ENCODE measurements at places on chromosomes 1 and 21.
A peak's percentile ranks its signal among the peaks of the same experiment; 100 is the strongest.

GRCh38 chr21:38377165-38378088, 120.6 kb downstream of the KCNJ15 start:
- no peak for DNase-seq

DNA sequence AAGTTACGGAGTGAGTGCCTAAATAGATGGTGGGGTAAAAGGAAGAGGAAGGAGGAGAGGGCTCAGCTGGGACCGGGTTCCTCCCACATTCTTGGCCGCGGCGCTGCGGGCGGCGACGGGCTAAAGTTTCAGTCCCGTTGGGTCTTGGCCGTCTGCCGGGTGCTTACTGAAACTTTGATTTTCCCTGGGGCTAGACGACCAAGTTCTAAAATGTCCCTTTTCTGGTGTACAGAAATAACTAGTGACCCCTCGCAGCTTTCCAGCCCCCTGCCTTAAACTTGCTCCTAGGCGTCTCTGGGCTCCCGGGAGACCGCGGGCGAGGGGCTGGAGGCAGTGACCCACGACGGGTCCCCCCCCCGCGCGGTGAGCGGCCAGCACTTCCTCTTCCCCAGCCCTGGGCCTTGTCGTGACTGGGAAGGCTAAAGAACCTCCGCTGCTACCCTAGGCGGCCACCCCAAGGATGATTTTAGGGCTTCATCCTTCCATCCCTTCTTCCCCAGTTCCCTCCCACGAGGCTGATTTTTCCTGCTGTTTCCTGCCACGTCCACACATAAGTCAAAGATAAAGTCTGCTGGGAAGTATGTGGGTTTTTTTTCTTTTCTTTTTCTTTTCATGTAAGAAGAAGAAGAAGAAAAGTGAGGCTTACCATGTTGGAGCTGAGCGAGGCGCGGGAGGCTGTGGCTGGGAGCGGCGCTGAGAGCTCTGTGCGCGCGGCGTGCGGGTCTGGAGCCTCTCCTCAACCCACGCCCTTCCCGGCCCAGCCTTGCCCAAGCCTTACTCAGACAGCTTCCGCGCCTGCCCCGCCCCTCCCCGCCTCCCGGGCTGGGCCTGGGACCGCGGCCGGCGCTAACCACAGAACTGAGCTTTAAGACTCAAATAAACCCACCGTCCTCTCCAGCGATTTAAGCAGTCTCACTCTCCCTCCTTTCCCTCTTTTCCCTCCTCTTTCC, at the start of gene S100A11:
S100A11 (minus strand) TSS at position 738 of the 950 bp plus-strand sequence; CDS start at position 649, 89 bp downstream.
- no peak for DNase-seq

- DNase-seq: no peak
Observed at GRCh38 chr1:67939186-67939743, 106.0 kb upstream of the GNG12 start.

DNA sequence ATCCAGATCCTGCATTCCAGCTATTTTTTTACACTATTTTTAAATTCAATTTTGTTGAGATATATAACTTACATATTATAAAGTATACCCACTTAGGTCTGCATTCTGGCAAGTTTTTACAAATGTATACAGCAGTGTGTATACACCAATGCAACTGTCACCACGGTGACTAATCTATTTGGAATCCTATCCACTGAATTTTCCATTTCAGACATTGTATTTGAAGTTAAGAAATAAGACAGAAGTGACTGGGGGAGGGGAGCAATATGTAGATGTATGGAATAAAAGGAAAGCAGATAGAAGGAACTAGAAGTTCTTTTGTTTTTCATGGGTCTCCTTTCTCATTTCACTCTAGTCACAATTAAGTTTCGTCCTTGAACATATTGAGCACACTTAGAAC, 431.5 kb upstream of the CHRM3 start:
- no peak for DNase-seq

- no peak for DNase-seq
Observed at GRCh38 chr1:169098380-169098779, 8.1 kb upstream of the ATP1B1 start.

- no peak for DNase-seq
Observed at GRCh38 chr1:75616436-75617433, 5.8 kb upstream of the SLC44A5 start.

DNA sequence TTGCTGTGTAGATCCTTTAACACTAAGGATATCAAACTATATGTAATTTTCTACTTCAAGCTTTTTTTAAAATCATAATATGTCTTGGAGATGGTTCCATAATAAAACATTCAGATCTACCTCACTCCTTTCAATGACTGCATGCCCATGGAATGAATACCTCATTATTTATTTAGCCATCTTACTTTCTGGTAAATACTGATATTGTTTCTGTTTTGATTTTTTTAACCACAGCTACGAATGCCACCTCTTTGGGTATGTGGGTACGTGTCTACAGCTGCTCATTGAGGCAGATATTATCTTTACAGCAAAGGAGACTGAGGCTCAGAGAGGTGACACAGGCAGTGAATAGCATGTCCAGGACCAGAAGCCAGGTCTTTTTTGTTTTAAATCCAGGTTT, 215.7 kb downstream of the ST6GALNAC3 start:
- DNase-seq: no peak

DNA sequence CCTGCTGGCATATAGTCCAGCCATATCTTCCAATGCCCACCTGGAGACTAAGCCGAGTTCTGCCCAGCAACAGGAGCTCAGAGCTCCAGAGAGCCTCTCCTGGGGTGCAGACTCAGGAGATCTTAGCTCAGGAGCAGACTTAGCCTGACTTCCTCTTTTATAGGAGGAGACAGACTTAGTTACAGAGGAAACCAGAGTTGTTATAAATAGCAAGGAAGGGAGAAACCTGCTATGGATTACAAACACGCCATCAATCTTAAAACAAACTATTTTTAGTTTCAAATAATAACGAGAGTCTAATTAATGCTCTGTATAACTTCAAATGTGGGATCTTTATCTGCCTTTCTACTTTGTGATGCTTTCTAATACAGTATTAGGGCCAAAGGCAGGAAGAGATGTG, 3.3 kb upstream of the KIF21B start:
- DNase-seq: no peak

DNA sequence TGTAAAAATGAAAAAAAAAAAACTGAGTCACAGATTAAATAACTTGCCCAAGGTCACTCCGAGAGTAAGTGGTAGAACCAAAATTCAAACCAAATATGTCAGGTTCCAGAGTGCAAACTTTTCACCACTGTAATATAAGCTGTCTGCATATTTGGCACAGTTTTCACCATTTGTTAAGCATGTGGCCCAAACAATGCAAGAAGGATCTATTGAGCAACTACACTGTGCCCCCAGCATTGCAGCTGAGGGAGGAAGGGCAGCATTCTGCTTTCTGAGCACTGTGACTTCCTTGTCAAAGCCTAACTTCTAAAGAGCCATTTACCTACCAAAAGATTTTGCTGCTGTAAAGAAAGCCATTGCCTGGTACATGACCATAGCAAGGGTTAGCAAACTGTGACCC, 133.4 kb downstream of the SYT2 start:
- DNase-seq: no peak

DNA sequence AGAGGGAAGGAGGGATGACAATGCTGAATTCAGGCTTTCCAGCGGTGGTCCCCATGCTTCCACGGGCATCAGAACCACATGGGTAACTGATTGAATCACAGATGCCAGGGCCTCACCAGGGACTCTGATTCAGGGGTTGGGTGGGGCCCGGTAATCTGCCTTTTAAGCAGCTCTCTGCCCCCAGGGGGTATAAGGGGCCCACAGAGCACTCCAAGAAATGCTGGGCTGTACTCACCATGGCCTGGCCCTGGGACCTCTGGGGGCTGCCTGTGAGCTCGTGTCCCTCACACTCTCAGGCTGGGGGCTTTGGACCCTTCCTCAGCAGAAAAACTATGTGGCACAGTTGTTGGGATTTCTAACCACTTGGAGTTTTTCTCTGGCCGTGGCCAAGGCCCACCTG, 70.6 kb downstream of the ARHGEF10L start:
- no peak for DNase-seq

- DNase-seq: no peak
Observed at GRCh38 chr1:112706505-112707220, at the start of gene RHOC. RHOC (minus strand) TSS chr1:112707127; CDS start chr1:112703799, 3,328 bp downstream.

- DNase-seq: no peak
Observed at GRCh38 chr1:18951416-18951815, 5.1 kb downstream of the IFFO2 start.

DNA sequence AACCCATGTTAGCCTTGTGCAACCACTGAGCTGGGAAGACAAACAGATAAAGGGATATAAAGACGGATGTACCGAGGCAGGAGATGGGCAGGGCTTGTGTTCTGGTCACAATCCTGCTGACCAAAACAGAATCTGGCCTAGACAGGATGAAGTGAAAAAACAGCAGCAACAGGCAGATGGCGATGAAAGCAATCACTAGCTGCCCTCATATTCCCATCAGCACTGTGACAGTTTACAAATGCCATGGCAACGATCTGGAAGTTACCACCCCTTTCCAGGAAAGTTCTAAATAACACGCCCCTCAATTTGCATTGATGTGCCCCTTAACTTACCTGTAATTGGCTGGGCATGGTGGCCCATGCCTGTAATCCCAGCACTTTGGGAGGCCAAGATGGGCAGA, 40.6 kb upstream of the CD46 start:
- DNase-seq: no peak

- DNase-seq: no peak
Observed at GRCh38 chr1:192485692-192486436, 89.7 kb upstream of the RGS1 start.

GRCh38 chr1:14180738-14181137, 417.7 kb upstream of the KAZN start:
- DNase-seq: no peak

- no peak for DNase-seq
Observed at GRCh38 chr1:63189677-63190076, 132.7 kb upstream of the FOXD3 start.

GRCh38 chr21:45236481-45236880, 51.2 kb downstream of the POFUT2 start:
- no peak for DNase-seq

- DNase-seq: no peak
Observed at GRCh38 chr1:164261691-164262240, 297.2 kb upstream of the PBX1 start.

GRCh38 chr1:67058761-67059160, 4.8 kb upstream of the SLC35D1 start:
- DNase-seq: no peak

DNA sequence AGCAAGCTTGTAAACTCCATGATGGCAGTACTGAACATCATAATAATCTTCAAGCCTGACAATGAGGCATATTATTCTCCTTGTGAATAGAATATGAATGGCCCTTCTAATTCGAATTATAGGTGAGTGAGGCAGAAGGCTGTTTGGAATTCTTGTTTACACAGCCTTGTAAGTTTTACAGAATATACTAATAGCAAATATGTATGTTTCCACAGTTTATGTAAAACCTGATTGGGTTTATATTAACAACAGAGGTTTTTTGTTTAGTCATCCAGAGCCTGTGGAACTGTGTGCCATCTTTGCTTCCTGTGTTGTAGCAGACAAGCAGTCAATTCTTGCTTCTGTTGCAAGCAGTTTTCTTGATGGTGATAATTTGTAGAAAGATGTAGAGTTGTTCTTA, 8.0 kb downstream of the OSBPL9 start:
- no peak for DNase-seq

DNA sequence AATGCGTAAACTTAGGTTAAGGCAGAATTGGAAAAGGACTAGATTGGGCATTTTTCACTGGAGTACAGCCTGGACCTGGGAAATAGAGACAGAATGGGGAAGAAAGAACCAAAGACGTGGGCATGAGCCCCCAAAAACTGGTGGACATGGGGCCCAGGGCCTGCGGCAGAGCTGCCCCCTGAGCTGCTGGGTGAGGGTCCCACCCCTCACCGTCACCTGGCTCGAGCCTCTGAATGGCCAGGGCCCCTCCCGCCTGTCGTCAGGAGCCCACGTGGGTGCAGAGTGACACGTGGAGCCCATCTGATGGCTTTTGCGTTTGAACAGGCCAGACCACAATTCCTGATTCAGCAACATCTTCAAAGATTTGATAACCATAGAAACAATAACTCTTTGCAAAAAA, 360.9 kb upstream of the VAMP3 start:
- DNase-seq: no peak

GRCh38 chr21:26836528-26836927, 8.7 kb downstream of the ADAMTS1 start:
- DNase-seq: no peak

DNA sequence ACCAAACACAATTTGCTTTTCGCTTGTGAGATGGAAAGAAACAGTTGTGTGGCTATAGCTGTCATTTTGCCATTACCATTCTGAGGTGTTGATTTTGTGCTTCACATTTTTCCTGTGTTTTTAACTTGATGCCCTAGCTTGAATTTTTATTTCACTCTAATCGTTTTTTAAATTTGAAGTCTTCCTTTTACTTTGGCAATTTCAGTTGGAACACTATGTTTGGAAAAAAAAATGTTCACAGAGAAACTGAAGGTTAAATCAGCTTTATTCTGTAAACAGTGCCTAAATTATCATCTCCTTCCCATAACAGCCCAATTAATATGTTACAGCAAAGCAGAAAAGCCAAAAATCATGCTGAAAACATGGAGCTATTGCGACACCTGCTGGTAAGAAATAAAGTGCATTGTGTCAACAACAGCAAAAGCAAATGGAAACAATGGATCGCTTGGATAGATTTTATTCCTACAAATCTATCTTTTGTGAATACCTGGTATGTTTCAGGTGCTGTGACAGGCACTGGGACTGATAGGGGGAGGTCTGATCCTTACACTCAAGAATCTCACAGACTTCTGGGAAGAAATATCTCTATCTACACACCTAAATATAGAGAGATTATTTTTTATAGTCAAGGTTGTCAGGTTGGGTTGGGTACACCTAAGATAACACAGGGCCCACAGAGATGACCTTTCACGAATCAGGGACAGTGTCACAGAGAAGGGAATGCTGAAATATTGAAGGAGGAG, 16.2 kb upstream of the ERICH3 start:
- no peak for DNase-seq

GRCh38 chr1:167533851-167534300, 15.5 kb upstream of the CD247 start:
- DNase-seq: peak; percentile 63

GRCh38 chr1:158185770-158186169, 5.1 kb downstream of the CD1D start:
- no peak for DNase-seq

- no peak for DNase-seq
Observed at GRCh38 chr1:226123591-226124471, 61.3 kb downstream of the H3-3A start.

- no peak for DNase-seq
Observed at GRCh38 chr1:4658643-4659628, 4.5 kb downstream of the AJAP1 start.

- no peak for DNase-seq
Observed at GRCh38 chr1:56098946-56099345, 480.4 kb downstream of the PLPP3 start.
